Panc1 (cell line): ENCODE measurements at places on chromosomes 12 and 14. TPM values are rescaled to one million over a fixed set of nuclear protein-coding genes. Genes with fewer than 3 reads are reported as not detected.

The GALNT16 gene
- 0.72 TPM for total RNA-seq

The CIDEB gene
- 0.18 TPM for total RNA-seq

The RFLNA gene
- 5.4 TPM for total RNA-seq

The TNFAIP2 gene
- total RNA-seq: 491 TPM

The WNT1 gene
- total RNA-seq: not detected

The EPYC gene
- total RNA-seq: not detected

The GLT8D2 gene
- 0.54 TPM for total RNA-seq

The GLIPR1L1 gene
- total RNA-seq: not detected

The TRAF3 gene
- total RNA-seq: 37.6 TPM

The CACNA2D4 gene
- total RNA-seq: 0.15 TPM

The LRRC10 gene
- total RNA-seq: not detected

DNA sequence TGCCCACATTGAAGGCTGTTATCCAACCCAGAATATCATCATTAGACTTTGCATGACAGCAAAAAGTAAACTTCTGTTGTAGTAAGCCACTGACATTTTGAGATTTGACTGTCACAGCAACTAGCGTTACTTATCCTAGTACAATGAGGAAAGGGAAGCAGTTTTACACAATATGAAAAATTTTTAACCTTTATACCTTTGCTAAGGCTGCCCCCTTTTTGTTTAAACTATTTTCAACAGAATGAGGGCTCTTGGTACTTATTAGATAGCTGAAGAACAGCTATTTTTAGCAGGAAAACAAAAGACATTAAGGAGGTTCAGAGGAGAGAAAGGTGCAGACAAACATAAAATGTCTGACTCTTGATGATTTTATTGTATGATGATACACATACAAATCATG, 23.4 kb upstream of the TMX1 start:
- DNase-seq: no peak

DNA sequence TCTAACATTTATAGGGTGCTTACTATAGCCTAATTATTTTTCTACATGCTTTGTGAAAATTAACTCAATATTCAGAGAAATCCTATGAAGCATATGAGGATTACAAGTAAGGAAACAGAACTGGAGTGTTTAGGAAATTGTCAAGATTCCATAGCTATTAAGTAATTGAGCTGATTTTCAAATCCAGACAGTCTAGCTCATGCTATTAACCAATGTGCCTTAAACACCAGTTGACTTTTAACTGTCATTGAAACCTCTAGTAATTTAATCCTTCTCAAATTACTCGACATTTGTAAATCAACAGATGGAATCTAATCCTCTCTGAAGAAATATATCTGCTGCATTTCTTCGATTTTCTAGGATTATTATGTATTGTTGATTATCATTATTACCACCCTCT, 488.9 kb downstream of the MDGA2 start:
- no peak for DNase-seq

GRCh38 chr14:61355892-61356325, 34.5 kb downstream of the PRKCH start:
- DNase-seq: no peak

- peak; percentile 85 for DNase-seq
Observed at GRCh38 chr12:51341251-51342007, 5.0 kb downstream of the CELA1 start.

- no peak for DNase-seq
Observed at GRCh38 chr14:51498411-51499227, 153.1 kb upstream of the FRMD6 start.

DNA sequence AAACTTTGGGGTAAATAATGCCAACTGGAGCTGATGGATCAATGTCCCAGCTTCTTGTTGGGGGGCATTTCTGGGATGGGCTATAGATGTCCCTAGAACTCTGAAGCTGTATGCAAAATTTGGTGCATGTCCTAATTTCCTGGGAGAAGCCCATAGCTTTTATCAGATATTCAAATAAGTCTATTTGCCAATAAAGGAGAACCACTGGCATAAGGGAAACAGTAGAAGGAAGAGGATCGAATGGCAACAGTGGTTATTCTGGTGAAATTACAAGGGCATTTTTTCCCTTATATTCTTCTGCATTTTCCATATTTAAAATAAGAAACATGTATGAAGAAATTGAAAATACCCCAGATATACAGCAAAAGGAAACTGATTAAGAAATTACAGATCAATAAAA, 34.2 kb downstream of the PSMA6 start:
- DNase-seq: no peak

DNA sequence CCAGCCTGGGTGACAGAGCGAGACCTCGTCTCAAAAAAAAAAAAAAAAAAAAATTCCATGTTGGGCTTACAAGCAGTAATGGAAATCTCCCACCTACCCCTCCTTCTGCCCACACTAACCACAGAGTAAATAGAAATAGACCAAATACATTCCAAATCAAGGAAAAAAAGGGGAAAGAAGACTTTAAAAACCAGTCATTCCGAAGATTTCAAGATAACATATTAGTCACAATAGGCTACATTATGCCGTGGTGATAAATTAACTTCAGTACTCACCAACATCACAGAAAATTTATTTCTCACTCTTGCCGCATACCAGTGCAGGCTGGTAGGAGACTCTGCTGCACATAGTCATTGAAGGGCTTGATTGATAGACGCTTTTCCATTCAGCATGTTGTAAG, 15.5 kb upstream of the ETV6 start:
- no peak for DNase-seq

DNA sequence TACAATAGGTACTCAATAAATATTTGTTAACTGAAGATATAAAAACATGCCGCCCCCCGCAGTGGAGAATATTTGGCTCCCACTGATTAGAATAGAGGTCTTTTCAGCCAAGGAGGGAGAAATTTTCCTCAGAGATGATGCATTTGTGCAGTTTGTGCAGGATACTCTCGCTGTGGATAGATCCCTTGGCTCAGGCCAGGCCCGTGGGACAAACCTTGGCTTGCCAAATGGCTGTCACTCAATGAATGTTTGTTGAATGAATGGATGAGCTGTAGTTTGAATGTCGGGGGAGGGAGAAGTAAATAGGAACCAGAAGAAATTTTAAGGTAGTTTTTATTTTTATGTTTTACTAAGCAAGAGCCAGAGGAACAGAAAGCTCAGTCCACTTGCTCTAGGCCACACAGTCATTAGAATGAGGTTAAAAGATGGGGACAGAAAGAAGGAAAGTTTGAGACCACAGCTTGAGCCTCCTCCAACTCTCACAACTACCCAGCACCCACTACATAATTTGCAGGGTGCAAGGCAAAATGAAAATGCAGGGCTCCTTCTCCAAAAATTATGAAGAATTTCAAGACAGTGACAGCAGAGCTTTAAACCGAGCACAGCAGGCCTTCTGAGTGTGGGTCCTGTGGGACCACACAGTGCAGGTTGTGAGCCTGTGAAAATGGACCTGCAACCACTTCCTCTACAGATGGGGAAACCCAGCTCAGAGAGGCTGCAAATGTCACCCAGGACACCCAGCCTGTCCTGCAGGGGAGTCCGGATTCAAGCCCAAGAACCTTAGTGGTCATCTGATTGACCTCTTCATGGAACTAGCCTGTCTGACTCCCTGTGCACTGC, 51.4 kb downstream of the WSCD2 start:
- DNase-seq: no peak

GRCh38 chr14:74459289-74459946, 33.4 kb upstream of the SYNDIG1L start:
- no peak for DNase-seq

- no peak for DNase-seq
Observed at GRCh38 chr14:52650774-52651173, 44.6 kb downstream of the ERO1A start.

DNA sequence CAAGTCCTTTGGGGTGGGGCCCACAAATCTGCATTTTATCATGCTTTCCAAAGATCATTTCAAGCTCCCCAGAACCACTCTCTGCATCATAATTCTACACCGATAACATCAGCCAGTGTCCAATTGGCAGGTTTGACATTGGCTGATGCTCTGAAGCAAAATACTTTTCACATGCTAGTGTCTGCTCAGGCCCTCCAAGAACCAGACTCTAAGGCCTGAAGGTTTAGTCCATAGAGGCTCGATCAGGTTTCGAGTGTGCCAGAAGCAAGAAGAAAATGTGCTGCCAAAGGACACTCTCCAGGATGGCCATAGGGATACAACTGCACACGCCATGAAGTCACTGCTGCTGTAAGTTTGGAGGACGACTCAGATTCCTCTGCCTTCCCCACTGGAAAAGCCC, 280.3 kb downstream of the KSR2 start:
- DNase-seq: no peak

GRCh38 chr12:84384384-84384783, 528.2 kb downstream of the SLC6A15 start:
- DNase-seq: no peak

DNA sequence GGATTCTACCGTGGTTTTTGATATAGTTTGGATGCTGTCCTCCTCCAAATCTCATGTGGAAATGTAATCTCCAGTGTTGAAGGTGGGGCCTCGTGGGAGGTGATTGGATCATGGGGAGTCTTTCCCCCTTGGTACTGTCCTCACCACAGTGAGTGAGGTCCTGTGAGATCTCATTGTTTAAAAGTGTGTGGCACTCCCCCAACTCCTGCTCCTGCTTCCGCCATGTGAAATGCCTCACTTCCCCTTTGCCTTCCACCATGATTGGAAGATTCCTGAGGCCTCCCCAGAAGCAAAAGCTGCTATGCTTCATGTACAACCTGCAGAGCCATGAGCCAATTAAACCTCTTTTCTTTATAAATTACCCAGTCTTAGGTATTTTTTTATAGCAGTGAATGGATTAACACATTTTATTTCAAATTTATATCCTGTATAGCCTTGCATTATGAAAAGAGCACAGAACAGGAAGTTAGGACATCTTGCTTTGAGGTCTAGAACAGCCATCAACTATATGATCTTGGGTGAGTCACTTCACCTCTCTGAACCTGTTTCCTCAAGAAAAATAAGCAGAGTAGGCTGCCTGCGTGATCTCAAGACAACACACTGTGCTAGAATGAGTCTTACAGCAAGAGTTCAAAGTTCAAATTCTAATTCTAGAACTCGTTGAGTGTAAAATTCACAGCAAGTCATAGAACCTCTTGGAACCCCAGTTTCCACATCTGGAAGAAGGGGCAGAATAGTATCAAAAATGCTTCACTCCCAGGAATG, 160.9 kb upstream of the EEA1 start:
- DNase-seq: peak; percentile 72

GRCh38 chr12:76083246-76083903, 1.1 kb downstream of the NAP1L1 start:
- no peak for DNase-seq

- no peak for DNase-seq
Observed at GRCh38 chr14:65239143-65239937, 137.0 kb upstream of the MAX start.

DNA sequence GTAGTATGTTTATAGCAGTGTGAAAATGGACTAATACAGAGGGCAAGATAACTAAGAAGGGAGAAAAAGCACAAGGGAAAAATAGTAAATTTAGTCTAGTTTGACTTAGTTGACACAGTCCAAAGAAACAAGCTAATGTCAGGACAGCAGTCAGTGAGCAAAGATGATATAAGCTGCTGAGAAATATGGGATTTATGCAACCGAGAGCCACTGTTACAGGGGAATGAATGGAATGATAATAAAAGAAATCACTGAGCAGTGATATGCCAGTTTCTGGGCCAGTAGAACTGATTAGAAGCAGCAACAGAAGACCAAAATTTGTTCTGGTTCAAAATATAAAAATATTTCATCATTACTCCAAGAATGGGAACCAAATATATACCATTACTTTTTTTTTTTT, 60.1 kb downstream of the R3HDM2 start:
- DNase-seq: no peak

GRCh38 chr12:113601656-113602263, 130.1 kb upstream of the LHX5 start:
- DNase-seq: no peak

DNA sequence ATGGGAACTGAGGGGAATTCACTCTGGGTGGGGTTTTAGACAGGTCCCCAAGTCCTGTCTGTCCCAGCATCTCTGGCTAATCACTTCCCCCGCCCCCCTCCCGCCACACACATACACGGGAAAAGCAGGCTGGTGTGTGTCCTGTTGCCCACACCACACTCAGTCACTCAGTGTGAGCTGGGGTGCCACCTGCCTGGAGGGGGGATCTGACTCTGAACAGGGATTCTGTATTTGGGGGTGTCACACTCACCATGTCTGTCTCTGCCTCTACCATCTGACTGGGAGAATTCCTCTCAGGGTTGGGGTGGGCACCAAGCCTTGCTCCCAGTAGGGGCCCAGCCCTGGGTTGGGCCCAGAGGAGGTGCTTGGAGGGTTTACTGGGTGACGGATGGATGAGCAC, 31.1 kb downstream of the SH2B3 start:
- no peak for DNase-seq

- DNase-seq: no peak
Observed at GRCh38 chr12:70120970-70121369, 122.3 kb upstream of the CNOT2 start.

DNA sequence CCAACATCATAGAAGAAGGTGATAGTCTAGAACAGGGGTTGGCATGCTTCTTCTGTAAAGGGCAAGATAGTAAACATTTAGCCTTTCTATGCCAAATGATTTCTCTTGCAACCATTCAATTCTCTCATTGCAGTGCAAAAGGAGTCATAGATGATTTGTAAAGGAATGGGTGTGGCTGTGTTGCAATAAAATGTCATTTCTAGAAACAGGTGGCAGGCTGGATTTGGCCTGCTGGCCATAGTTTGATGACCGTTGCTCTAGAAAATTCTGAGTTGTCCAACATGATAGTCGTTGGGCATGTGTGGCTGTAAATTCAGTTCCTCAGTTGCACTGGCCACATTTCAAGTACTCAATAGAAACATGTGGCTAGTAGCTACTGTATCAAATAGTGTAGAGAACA, 21.7 kb downstream of the SMCO2 start:
- no peak for DNase-seq

GRCh38 chr12:124915239-124916236, 1.1 kb upstream of the UBC start:
- DNase-seq: no peak

- no peak for DNase-seq
Observed at GRCh38 chr12:57000393-57000792, 6.0 kb downstream of the ZBTB39 start.

- no peak for DNase-seq
Observed at GRCh38 chr12:122871851-122872780, 23.8 kb downstream of the VPS37B start.

DNA sequence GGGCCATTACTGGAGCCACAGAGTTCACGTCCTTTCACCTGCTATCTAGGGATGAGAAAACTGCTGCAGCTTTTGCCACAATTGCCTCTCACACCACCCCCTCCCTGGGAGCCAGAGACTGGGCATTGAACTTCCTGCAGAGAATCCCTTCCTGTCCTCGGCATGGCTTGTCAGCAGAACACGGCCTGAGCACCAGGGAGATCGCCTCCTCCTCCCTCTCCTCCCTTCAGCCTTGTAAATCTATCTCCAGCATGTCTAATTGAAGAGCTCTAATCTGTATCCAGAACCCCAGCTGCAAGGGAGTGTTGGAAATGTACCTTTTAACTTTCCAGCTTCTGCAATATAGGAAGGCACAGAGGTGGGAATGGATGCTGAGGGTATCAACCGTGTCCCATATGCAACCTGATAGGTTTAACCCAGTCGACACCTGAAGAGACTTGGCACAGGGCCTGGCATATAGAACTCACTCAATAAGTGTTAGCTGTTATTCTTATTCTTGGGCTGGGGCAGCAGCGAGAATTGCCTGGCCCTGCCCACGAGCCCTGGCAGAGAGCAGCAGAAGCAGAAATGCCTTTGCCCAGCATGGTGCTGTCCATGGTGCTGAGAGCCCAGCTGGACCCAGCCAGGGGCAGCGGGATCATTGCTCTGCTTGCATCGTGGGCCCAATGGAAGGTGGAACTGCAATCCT, 26.8 kb downstream of the TMEM63C start:
- no peak for DNase-seq
